BJ (cell line): ENCODE measurements at places on chromosomes 4 and X. TPM values are rescaled to one million over a fixed set of nuclear protein-coding genes. Genes with fewer than 3 reads are reported as not detected.
A peak's percentile ranks its signal among the peaks of the same experiment; 100 is the strongest.

DNA sequence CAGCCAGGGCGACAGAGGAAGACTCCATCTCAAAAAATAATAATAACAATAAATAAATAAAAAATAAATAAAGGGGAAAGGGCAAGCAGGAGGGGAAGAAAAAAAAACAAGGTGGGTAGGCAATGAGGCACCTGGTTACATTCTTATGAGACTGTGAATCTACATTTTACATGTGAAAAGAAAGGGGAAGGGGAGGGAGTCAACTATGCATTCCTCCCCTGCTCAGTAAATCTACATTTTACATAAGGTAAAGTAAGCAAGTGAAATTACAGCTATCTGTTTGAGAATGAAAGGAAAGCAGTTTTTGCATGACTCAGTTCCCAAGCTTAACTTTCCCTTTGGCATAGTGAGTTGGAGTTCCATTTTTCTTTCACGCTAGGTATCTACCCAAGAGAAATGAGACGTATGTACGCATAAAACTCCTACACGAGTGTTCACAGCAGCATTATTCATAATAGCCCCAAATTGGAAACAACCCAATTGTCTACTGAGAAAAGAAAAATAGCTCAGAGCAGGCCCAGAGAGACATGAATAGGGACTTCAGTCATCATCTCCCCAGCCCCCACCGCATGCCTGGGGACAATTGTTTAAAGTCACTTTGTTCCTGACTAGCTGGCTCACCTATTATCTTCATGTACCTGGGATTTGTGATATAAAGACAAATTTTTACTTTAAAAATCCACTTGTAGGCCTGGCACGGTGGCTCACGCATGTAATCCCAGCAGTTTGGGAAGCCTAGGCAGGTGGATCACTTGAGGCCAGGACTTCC lies 52.4 kb downstream of the DDX3X start:
- no peak for DNase-seq

- peak; percentile 79 for DNase-seq
These were observed 35.3 kb upstream of the SPRY1 start for GRCh38 chr4:123361195-123361861.

The NUDT11 gene
- 5.6 and 7.7 TPM in 2 replicates for polyA plus RNA-seq

- no peak for DNase-seq
These were observed 31.7 kb downstream of the PGRMC2 start for GRCh38 chr4:128255906-128256305.

DNA sequence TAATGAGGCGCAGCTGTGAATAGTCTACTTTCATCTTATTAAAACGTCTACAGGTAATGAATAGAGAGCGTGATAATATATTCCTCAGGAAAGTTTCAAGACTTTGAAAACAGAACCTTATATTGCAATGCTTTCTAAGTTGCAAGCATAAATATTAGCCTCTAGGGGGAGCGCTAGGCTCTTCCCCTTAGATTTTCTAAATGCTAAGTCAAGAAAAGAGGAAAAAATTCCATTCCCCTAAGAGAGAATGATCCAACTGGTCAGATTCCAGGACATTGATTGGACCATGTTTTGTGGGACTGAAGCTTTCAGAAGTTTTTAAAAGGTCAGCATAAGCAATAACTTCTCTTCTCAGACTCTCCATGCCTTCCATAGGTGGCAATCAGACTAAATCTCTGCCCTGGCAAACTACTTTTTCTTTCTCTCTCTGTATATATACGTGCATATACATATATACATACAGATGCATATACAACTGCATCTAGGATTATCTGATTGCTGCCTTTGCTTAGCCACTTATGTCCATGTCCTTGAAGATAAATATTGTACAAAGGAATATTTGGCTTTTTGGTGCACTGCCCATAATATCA lies 492.9 kb downstream of the INPP4B start:
- DNase-seq: no peak

DNA sequence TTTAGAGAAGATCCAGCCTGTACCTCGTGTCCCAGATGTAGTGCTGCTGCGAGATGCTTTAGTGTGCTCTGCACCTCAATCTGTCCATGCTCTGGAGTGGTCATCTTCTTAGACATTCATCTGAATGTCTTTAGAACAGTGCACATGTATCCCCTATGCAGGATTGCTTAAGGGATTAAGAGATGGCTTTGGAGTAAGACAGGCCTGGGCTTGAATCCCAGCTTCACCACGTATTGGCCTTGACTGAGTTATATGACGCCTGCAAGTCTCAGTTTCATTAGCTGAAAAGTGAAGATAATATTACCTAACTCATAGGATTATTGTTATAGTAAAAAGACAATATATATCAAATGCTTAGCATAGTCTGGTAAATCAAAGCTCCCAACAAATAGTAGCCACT lies 98.3 kb downstream of the NFKB1 start:
- no peak for DNase-seq

GRCh38 chrX:6266041-6266440 lies 37.4 kb upstream of the NLGN4X start:
- DNase-seq: no peak
